ENCODE measurements at places on chromosomes 16 and 17. TPM values are rescaled to one million over a fixed set of nuclear protein-coding genes. Genes with fewer than 3 reads are reported as not detected.

FBXW10 gene
- 0.96 TPM for total RNA-seq

HSD11B2 gene
- total RNA-seq = 1.8 TPM

RAC3 gene
- total RNA-seq = 30.0 TPM

ZNF750 gene
- not detected for total RNA-seq

POLR2C gene
- total RNA-seq = 165 TPM

UNC45B gene
- total RNA-seq = not detected

PRSS36 gene
- total RNA-seq = 0.51 TPM

KRTAP16-1 gene
- total RNA-seq = not detected

TBC1D3H gene
- total RNA-seq = not detected

C16orf54 gene
- not detected for total RNA-seq

HCRT gene
- total RNA-seq = not detected

KRTAP3-1 gene
- total RNA-seq = not detected

BCAR1 gene
- total RNA-seq = 82.8 TPM

PLEKHH3 gene
- 11.4 TPM for total RNA-seq

SEC14L5 gene
- total RNA-seq = 0.12 TPM

TMEM219 gene
- 94.0 TPM for total RNA-seq

PIK3R6 gene
- total RNA-seq = not detected

BAHCC1 gene
- 18.2 TPM for total RNA-seq

TBC1D3 gene
- total RNA-seq = not detected

KRT15 gene
- total RNA-seq = 5.4 TPM

SOST gene
- not detected for total RNA-seq

CLEC18C gene
- total RNA-seq = not detected

NRN1L gene
- not detected for total RNA-seq

CIBAR2 gene
- not detected for total RNA-seq

PRR15L gene
- 0.19 TPM for total RNA-seq

ATP2C2 gene
- total RNA-seq = 0.28 TPM

SOX15 gene
- total RNA-seq = 0.72 TPM

PIRT gene
- total RNA-seq = not detected

KRTAP2-2 gene
- not detected for total RNA-seq

TMEM100 gene
- total RNA-seq = not detected

TMEM92 gene
- total RNA-seq = 26.6 TPM

Data from A549 treated with CpdA at 1 μM for 4 hours (cell line).